ENCODE measurements at places on chromosomes 5 and 9.

DNA sequence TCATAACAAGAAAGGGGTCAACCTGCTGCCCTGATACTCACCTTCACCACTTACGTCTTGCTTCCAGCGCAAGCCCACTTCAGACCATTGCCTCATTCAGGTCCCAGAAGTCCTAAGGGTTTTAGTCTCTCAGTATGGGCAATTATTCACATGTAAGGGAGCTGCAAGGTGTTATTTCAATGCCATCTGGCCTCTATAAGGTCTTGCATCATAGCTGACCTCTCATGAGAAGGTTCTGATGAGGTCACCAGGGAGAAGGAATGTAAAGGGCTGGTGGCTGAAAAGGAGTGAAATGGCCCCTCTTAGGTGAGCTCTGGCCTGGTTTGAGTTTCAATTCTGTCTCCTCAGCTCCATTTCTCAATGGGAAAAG lies 1.5 kb upstream of the MARCHF3 start:
- DNase-seq: no peak

GRCh38 chr5:31798168-31798567 lies 159.2 kb downstream of the PDZD2 start:
- DNase-seq: no peak

DNA sequence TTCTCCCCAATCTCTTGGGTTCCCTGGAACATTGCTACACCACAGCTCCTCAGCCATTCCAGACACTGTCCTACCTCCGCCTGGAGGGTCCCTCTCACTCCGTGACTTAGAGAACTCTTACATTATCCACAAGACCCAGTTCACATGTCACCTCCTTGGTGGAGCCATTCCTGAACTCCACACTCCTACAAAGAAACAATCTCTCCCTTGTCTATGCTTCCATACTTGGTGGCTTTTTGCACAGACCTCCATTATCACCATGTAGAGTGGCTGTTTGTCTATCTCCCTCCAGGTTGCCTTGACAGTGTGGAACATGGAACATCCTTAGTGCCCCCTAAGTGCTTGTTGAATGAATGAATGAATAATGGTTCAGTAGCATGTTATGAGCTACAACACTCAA lies 105.9 kb downstream of the PAX5 start:
- DNase-seq: no peak

DNA sequence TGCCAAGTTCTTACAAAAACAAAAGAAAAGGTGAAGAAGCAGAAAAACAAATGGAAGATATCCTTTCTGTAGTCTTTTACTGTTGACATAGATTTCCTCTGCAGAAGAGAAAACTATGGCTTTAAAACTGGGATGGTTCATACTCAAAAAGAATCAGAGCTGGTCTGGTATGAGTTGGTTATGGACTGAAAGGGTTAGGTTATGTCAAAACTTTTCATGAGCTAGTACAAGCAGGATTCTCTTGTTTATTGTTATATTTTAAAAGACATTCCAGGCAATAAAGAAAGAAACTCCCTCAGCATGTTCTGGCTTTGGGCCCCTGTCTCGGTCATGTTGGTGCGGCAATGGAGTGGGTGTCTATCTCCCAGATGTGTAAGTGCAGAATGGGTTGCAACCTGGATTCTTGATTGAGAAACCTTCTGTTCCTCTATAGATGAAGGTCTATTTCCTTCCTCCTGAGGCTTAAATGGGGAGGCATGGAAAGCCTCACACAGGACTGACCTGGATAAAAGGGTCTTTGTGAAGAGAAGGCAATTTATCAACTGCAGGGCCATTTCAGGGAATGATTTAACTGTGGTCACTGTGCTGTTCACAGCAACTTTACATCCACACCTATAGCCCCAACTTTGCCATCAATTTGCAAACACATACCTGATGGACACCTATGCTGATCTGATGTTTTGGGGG lies 209.6 kb upstream of the TNC start:
- DNase-seq: no peak

DNA sequence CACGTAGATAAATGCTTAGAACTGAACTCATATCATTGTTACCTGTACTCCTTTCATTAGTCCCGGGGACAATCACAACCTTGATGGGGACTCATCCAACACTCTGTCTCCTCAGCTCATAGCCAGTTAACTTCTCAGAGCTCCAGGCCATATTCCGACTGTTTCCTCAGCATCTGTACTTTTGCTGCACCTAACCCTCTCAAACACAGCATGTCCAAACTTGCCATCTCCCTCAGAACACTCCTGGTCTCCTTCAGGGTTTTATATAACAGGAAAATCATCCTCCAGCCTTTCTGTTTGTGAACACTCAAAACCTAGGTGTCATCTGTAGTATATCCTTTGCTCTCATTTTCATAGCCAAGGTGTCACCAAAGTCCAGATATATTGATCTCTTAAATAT lies 150.5 kb downstream of the CDH6 start:
- DNase-seq: no peak

DNA sequence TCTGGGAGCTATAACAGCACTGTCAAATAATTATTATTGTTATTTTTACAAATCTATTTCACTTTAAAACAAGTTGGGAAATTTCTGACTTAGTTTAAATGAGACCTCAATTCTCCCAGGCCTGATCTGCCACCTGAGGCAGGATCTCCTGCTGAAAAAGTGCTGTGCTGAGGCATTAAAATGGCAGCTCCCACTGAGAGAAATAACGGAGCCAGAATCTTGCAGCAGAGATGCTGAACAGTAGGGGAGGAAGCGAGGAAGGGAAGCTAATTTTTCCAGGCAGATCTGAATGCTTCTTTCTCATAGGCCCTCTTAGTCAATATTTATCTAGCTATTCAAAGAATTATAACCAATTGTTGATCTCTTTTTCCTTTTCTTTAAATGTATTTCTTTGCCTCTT lies 196.3 kb downstream of the ZNF462 start:
- DNase-seq: no peak

DNA sequence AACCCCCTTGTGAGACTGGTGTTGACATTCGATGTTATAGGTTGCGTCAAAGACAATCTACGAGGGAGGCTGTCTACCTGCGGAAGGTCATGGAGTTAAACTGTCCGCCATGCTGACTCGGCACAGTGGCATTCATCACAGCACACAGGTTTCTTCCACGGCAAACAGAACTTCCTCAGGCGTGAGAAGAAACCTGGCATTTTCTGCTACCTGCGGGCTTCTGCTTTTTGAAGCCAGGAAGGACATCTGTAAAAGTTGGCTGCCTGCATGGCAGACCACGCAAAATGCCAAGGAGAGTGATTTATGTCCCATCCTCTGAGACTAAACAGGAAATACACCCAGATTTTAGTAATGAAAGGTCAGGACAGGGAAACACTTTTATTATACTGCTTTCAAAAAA lies 809.8 kb upstream of the NUDT12 start:
- DNase-seq: no peak

GRCh38 chr5:153546566-153546965 lies 56.1 kb downstream of the GRIA1 start:
- no peak for DNase-seq

DNA sequence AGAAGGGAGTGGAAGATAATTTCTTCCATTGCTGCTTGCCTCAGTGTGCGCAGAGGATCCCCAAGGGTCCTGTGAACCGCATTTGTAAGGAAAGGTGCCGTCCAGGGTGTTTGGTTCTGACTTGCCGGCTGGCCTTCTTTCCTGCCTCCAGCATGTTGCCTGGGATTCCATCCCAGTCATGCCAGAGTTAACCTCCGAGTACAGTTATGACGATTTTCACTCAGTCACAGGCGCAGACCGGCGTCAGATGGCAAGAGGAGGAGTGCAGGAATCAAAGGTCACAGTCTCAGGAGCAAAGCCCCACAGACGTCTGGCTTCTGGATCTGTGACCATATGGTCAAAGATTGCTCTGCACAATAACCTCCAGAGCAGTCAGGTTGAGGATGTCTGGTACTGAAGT lies 5.9 kb upstream of the GADD45G start:
- no peak for DNase-seq

DNA sequence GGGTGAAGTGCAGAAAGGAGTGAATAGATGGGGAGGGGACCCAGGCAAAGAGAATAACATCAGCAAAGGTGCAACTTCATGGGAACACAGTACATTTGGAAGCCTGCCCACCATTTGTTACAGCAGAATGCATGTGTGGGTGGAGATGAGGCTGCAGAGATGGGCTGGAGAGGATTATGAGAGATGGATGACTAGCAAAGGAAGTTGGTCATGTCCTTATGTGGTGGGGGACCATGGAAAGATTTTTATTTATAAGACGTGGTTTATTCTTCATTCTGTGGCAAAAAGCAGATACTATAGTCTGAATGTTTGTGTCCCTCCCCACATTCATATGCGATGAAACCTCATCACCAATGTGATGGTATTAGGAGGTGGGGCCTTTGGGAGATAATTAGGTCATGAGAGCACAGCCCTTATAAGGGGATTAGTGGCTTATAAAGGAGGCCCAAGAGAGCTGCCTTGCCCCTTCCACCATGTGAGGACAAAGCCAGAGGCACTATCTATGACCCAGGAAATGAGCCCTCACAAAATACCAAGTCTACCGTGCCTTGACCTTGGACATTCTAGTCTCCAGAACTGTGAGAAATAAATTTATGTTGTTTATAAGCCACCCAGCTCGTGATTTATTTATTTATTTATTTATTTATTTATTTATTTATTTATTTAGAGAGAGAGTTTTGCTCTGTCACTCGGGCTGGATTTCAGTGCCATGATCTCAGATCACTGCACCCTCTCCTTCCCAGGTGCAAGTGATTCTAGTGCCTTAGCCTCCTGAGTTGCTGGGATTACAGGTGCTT lies 483.7 kb downstream of the RAB3C start:
- DNase-seq: no peak

DNA sequence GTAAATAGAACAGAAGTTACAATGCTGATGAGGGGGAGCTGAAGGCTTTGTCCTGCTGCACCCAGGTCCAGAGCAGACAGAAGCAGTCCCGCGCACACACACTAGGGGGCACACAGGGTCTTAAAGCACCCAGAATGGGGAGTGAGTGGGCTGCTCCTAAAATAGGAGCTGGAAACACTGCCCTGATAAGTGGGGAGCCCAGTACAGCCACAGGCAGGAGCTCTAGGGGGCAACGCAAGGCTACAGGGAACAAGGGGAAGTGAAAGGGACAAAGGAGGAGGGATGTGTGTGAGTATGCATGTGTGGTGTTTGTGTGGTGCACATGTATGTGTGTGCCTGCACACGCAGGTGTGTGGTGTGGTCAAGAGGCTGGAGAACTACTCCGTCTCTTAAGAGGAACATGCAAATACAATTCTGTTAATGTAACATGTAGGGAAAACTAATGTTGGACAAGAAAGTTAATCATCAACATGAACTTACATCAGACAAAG lies 191.5 kb downstream of the ROR2 start:
- DNase-seq: no peak

GRCh38 chr5:51810592-51810991 lies 427.3 kb downstream of the ISL1 start:
- DNase-seq: no peak

DNA sequence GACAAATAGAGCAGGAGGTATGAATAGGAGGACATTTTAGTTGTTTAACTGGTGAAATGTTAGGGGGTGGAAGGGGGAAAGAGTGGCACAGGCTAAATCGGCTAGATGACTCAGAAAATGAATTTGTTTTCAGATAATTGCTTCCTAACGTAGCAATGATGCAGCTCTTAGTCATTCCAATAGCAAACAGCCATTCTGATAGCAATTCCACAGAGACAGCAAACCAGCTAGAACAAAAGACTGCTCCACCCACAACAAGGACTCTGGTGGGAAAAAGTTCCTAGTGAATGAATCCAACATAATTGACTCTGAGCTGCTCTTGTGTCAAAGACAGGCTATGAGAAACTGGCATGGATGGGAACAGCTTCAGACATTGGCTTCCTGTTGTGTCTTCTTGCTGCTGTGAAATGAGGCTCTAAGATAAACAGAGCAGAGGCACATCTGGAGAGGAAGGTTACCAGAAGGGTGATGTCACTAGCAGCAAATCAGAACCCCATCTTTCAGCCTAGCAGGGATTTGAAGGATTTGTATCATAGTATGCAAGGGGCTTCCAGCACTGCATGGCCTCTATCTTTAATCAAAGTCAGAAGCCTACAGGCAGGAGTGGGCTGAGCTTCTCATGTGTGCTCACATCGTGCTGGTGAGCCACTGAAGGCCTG lies 28.1 kb upstream of the F2RL1 start:
- no peak for DNase-seq

DNA sequence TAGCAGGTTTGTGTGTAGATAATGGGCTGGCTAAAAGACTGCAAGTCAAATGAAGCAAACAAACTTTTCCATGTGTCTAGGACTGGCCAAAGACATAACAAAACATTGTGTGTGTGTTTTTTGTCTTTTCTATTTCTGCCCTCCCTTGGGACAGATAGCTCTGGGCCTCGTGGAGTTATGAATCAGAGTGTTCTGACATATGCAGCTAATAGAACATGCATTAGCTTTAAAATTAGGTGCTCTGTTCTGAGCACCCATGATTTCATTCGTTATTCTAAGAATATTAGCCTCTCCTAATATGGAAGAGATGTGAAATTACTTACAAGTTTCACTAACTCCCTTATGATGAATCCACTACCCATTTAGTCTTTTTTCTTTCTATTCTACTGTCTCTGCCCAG lies 367.3 kb upstream of the PAPPA start:
- DNase-seq: no peak

DNA sequence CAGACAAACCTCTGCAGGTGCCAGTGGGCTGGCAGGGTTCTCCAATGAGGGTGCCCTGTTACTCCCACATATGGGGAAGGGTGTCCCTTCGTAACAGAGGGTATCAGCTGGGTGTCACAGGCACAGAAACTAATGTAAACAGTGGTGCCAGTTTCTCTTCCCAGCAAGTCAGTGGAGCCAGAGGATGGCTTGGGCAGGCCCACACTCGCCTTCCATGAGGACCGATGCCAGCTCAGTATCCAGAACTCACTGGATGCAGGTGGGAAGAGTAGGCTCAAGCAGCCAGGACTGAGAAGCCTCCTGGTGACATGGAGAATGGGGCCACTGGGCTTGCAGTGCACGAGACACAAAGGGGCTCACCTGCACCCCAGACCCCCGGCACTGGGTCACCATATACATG lies 30.4 kb downstream of the FSTL4 start:
- no peak for DNase-seq

- no peak for DNase-seq
Observed at GRCh38 chr5:8383616-8384015, 514.7 kb downstream of the MTRR start.

GRCh38 chr5:132180134-132180745 lies 47.4 kb downstream of the P4HA2 start:
- DNase-seq: no peak

GRCh38 chr9:115138151-115138550 lies 20.2 kb upstream of the TNC start:
- no peak for DNase-seq

GRCh38 chr9:74953235-74953751 lies 581 bp upstream of the C9orf40 start:
- no peak for DNase-seq

DNA sequence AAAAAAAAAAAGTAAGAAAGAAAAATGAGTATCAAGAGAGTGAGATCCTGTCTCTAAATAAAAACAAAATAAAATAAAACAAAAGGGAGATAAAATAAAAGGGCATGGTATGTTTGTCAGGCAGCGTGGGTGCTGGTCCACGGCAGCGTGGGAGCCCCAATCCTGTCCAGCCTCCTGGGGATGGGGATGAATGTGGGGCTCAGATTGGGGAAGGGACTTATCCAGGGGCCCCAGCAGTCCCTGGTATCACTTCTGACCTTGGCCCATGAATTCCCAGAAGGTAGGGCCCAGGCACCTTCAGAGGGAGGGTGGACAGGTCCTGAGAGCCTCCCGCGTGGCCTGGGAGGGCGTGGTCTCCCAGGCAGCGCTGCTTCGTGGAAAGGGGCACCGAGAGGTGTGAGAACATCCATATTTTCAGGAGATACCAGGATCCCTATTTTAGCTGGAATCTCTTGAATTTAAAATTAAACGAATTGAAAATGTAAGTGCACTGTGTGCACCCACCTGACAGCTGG lies 71.2 kb downstream of the ZNF354C start:
- no peak for DNase-seq

All from natural killer cell treated with Interleukin-12 subunit alpha and Interleukin-12 subunit beta and Interleukin-15 and Interleukin-18, amount 100 ng/mL, for 72 hours (primary cell).